ENCODE measurements at places on chromosomes 6 and 20.

DNA sequence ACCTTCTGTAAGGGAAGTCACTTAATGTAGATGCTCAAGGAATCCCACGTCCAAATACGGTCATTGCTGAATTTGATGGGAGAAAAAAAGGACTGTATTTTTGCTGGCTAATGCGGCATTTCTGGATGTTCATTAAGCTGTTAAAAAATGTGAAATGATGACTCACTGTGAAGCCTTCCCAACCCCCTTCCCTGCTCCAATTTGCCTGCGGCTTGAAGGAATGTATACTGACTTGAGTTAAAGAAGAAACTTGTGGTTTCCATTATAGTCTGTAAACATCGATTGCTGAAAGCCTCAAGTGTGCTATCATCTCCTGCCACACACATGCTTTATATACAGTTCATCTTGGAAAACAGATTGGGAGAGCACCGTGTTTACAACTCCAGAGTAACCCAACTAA lies 249.1 kb upstream of the JAG1 start:
- no peak for DNase-seq

DNA sequence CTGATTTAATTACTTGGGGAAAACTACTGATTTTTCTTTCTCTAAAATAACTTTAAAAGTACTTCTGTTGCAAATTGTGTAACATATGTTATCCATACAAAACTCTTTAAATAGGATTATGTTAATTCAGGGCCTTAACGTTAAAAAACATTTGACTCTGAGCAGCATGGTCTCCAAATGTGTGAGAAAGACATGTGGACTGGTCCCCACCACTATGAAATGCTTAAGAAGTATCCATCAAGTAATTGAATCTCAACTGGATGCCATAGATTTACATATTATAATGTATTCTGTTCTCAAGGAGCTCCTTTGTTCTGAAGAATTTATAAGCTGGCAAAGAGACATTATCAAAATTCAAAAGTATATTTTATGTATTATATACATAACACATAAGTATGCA lies 130.8 kb upstream of the HEY2 start:
- DNase-seq, result no peak

DNA sequence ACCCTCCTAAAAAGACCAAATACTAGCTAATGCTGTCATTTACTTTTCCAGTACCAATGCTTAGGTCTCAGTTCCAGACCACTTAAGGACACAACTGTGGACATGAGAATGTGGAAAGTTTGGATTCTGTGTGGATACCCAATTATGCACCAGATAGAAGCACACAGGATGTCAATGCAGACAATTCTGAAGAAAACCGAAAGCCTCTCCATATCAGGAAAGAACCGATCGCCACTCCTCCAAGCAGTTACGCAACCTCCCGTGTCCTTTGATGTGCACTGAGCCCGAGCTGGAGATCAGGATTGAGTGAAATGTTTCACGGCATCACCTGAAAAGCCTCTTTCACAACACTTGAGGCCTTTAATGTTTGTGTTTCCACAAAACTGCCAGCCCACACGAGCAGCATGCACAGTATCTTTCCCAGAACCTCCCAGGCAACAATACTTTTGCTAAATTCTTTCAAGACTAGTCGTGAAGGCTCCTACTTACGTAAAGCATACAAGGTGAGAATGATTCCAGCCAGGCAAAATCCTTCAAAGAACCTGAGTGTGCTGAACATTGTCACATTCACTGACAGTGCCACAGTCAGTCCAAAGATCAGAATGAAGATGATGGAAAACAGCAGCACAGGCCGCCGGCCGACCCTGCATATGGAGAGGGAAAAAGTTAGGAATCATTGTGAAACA lies 47.0 kb downstream of the SLC22A23 start:
- DNase-seq, result no peak

DNA sequence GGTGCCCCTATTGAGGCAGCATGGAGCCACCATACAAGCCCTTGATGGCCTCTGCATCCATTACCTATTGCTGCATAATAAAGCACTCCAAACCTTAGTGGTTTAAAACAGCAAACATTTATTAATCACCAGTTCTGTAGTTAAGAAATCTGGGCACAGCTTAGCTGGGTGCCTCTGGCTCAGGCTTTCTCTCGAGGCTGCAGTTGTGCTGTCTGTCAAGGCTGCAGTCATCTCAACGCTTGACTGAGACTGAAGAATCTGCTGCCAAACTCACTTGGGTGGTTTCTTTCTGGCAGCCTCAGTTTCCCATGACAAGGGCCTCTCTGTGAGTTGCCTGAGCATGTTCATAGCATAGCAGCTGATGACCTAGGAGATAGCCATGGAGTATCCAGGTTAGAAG lies 207.4 kb upstream of the LRFN2 start:
- no peak for DNase-seq

DNA sequence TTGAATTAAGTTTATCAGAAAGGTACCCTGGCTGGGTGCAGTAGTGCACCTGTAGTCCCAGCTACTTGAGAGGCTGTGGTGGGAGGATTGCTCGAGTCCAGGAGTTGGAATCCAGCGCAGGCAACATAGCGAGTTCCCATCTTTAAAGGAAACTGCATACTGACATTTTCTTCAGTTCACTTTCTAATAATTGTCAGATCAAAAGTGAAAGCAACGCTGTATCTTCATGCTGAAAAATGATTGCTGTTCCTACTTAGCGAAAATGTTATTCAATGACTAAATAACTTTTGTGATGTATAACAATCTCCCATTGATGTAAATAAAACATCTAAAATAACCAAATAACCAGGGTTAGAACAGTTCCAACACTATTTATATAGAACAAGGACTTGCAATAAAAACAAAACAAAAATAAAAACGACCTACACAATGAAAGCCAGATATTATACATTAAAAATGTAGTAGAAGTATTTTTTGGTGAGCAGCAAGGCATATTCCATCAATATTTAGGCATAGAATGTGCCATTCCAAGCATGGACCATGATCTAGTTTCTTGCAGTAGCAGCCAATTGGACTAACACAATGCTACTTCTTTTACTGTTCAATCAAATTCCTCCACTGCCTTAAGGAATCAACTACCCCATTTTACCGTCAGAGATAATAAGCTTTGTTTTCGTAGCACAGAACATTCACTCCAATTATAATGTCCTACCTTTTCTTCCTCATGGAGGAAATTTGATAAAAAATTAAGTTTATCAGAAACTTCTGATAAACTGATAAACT lies 1.5 kb downstream of the LATS1 start:
- no peak for DNase-seq
